ENCODE measurements at places on chromosomes 4 and X.

DNA sequence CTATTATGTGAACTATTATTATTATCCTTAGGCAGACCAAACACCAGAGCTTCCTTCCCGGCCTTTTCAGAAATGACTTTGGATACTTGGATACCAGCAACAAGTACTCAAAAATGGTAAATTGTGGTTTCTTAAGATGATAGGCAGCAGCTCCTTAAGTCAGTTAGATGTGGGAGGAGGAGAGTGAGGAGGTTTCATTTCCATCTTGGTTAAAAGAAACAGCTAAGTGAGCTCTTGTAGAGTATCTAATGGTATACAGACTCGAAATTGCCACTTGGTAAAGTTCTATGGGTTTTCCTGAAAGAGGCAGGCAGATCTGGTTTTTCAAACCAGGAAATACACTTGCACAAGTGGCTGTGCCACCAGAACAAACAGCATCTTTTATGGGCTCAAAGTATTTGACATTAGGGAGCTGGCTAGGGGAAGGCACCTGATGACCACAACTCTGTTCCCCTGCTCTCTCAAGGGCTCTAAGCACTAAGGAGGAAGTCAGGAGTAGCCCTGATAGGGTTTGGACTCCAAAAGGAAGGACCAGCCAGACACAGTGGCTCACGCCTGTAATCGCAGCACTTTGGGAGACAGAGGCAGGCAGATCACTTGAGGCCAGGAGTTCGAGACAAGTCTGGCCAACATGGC, 130.9 kb downstream of the TMEM164 start:
- DNase-seq: no peak

GRCh38 chr4:15414551-15415091, 13.2 kb upstream of the C1QTNF7 start:
- no peak for DNase-seq

- no peak for DNase-seq
Observed at GRCh38 chr4:87574996-87575395, 33.3 kb upstream of the DSPP start.

DNA sequence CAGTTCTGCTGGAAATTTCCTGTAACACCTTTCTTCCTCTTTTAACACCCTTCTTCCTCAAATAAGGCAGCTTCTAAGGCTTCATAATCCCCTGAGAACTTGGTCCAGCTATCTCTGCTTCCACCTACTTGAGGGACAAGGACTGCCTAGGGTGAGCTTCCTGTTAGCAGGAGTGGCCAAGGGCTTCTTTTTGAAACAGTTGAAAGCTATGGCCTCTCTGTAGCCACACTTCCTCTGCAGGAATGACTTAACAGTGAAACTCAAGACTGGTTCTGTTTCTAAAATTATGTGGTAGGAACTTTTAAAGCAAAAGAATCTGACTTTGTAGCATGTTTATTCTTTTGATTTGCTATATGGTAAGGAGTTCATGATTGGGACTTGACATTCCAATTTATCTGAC, 108.5 kb upstream of the WDR1 start:
- DNase-seq: no peak

DNA sequence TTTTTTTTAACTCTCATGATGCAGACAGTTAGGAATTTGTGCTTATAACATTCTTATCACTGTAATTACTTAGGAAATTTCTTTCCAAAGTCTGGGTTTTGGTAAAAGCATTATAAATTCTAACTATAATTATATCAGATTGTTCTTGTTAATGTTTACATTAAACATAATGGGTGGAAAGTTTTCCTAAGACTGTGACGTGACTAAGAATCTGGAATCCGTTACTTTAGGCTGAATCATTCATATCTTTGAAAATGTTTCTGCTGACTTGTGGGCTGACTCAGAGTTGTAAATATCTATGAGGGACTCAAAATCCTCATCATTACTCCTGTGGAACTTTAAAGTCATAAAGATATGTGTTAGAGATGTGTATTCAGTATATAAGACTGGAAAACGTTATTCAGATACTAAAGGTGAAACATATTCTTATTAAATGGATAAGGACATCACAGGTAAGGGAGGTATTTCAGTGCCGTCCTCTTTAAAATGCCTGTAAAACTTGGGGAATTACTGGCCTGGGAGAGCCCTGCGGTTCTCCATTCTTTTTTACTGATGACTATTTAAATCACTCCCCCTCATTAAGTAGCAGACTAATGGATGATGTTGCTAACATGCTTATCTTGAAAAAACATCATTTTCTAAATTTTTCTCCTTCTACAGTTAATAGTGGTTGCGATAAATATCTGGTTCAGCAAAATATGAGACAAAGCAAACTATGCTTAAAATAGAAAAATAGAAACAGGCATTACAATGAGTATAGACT, 159.0 kb downstream of the DCLK2 start:
- DNase-seq: no peak

DNA sequence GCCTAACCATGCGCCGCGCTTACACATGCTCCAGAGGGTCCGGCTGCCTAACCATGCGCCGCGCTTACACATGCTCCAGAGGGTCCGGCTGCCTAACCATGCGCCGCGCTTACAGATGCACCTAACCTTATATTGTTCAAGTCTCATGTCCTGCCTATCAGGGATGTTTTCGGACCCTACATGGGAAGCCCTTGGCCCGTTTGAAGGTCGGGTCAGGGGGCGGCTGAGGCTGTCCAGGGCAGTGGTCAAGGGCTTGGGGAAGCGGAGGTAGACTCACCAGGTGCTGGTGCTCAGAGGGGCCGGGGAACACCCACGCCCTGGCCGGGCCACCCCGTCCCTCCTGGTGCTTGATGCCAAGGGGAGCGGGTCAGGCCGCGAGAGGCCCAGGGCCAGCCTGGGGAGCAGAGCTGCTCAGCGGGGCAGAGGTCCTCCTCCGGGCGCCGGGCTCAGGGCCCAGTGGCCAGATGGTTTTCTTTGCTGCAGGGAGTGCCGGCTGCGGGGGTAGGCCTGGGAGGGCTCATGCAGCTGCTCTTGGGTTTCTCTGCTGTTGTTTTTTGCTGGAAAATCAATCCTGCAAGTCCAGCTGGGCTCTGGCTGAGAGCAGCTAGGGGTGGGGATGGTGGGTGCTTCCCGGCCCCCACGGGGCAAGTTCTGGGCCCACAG, 35.4 kb upstream of the SPON2 start:
- no peak for DNase-seq

GRCh38 chr4:134027931-134028330, 173.7 kb downstream of the PABPC4L start:
- DNase-seq: no peak

DNA sequence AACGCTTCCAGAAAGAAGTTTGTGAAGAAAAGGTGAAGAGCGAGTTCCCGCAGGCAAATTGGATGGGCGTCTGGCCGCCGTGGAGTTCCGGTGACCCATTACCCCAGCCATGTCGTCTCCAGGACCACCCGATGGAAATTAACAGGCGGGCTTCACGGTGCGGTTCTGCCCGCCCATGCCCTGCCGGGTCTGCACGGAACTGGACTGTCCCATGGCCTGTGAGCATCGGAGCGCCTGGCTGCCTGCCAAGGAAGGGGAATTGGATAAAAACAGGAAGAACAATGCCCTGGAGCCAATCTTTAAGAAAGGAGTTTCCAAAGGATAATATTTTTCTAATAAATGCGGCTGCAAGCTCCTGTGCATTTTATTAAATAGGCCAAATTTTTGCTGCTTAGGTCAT, 319.8 kb upstream of the SLC7A11 start:
- no peak for DNase-seq
